ENCODE measurements at places on chromosomes 4 and X.

- no peak for DNase-seq
Observed at GRCh38 chr4:2839060-2839459, 4.6 kb upstream of the ADD1 start.

- DNase-seq, result no peak
Observed at GRCh38 chr4:8778291-8778690, 93.3 kb downstream of the HMX1 start.

GRCh38 chr4:6236816-6237390 is 32.7 kb upstream of the WFS1 start:
- no peak for DNase-seq

DNA sequence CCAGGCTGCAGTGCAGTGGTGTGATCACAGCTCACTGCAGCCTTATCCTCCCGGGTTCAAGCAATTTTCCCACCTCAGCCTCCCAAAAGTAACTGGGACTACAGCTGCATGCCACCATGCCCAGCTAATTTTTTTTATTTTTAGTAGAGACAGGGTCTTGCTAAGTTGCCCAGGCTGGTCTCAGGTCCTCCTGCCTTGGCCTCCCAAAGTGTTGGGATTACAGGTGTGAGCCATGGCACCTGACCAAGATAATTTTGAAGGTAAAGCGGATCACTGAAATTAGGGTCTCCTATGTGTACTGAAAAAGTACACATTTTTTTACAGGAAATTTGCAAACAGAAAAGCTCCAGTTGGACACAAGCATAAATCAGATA is 4.8 kb downstream of the SAT1 start:
- no peak for DNase-seq

DNA sequence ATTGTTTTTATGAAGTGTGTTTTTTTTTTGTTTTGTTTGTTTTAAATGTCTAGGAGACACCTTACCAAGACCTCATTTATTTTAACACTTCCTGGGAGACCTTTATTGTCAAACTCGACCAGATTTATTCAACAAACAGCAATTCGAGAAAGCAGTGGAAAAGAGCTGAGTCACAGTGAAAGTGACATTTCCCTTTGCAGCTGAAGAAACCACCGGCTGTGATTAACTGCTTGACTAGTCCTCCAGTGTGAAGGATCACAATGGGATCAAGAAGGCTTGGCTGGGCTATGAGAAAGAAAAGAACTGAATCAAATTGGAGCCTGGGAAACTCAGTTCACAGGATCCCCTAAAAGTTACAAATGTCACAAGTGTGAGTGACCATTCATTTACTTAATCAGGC is 11.9 kb upstream of the ADH7 start:
- DNase-seq, result no peak

DNA sequence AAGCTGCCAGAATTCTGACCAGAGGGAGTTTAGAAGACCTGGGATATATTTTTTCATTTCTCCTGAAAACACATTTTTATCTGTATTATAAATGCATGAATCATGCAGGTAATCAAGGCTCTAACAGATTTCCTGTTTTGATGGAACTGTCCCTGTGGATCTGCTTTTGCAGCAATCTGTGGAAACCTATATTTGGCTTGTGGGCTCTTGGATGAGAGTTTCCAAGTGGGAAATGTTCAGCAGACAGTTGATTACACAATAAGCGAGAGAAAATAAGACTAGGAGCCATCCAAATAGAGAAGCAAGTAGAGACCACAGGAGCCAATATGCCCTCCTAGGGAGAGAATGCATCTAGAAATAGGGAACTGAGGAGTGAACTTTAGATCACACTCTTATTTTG is 105.0 kb downstream of the NDST3 start:
- DNase-seq, result no peak

- DNase-seq, result no peak
Observed at GRCh38 chr4:187304133-187304532, 580.5 kb upstream of the FAT1 start.

DNA sequence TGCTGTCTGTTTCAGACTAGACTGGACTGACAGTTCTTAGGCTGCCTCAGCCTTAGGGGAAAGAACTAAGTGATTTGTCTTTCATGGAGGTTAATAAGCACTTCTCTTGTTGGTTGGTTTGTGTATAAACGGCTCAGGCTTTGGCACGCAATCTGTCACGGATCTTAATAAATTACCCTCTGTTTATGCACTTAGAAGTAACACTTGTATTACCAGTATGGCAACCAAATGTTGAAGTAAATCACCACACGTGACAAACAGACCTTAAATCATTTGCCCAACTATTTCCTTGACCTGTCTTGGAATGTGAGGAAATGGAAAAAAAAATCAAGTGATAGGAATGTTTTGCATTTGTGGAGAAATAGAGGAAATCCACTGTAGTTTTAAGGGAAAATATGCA is 69.9 kb downstream of the TEX13A start:
- no peak for DNase-seq

GRCh38 chr4:109424093-109424841 is 9.3 kb upstream of the SEC24B start:
- no peak for DNase-seq
